Muscle of back (tissue), 13 donors: ENCODE measurements at places on chromosomes 5 and 9.

- no peak for DNase-seq
Measured at GRCh38 chr9:107389617-107390071, 99.9 kb downstream of the KLF4 start.

GRCh38 chr9:126472198-126472947 is 141.4 kb upstream of the LMX1B start:
- DNase-seq = no peak

GRCh38 chr5:154117050-154117449 is 73.5 kb upstream of the GALNT10 start:
- no peak for DNase-seq

DNA sequence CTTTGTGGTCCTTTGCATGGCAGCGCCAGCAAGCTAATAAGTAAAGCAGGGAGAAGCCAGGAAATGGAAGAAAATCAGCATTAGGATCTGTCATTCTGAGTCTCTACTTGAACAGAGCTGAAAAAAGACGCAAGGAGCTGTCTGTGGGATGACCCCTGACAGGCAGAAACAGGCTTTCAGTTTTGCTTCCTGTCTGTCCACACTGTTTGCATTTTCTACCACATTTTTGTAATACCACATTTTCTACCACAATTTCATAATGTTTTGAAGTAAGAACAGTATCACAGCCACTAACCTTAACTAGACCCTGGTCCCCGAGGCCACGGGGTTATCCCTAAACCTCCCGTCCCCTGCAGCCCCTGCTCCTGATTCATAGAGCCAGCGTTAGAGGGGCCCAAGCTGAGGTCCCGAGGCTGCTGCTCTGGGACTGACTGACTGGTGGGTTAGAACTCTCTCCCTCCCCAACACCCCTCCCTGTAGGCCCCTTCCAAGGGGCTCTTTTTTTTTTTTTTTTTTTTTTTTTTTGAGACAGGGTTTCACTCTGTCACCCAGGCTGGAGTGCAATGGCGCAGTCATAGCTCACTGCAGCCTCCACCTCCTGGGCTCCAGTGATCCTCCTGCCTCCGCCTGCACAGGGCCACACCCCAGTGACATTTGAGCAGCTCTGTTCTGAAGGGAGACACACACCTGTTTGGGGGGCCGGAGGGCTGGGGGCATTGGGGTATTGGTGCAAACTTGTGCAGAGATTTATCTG is 4.0 kb upstream of the CLIC3 start:
- DNase-seq = no peak

DNA sequence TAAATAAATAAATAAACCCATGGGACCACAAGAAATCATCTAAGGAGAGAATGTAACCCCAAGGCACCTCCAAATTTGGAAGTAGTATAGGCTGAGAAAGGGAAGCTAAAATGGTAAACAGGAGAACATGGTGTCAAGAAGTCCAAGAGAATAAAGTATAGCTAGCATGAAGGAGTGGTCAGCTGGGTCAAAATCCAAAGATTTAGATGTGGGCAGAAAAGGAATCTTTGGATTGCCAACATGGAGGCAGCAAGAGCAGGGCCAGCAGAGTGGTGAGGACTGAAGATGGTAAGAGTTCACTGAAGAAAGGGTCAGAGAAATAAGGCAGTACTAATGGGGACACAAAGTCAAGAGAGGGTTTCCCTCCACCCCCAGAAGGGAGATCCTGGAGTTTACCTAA is 53.0 kb downstream of the TSSK1B start:
- DNase-seq = no peak

DNA sequence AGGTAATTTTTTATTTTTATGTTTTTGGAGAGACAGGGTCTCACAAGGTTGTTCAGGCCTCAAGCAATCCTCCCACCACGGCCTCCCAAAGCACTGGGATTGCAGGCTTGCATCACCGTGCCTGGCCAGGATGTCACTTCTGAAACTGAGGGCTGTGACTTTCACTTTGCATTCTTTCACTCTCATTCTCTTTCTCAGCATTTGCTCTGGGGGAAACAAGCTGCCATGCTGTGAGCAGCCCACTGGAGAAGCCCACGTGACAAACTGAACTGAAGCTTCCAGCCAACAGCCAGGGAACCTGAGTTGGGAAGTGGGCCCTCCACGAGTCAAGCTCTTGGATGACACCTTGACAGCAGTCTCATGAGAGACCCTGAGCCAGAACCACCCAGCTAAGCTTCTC is 109.4 kb downstream of the C5orf15 start:
- DNase-seq = no peak
